ENCODE measurements at places on chromosomes 1 and 21. TPM values are rescaled to one million over a fixed set of nuclear protein-coding genes. Genes with fewer than 3 reads are reported as not detected.

Gene FCMR
- 7.0 TPM for total RNA-seq

Gene EVA1B
- total RNA-seq: 21.8 TPM

Gene TMEM81
- total RNA-seq: 2.0 TPM

Gene CR2
- total RNA-seq: not detected

Gene OR2T35
- not detected for total RNA-seq

Gene LCE2C
- total RNA-seq: not detected

Gene TMEM82
- total RNA-seq: not detected

Gene DNASE2B
- total RNA-seq: not detected

Gene FAM131C
- total RNA-seq: 19.2 TPM

Gene TTC34
- 0.05 TPM for total RNA-seq

Gene USP24
- total RNA-seq: 16.2 TPM

Gene CSMD2
- total RNA-seq: not detected

Gene ATP1A4
- not detected for total RNA-seq

All from A549 treated with RU486 at 1 μM for 4 hours (cell line).